Uterus (tissue), 4 donors: ENCODE measurements at places on chromosomes 5 and 9. TPM values are rescaled to one million over a fixed set of nuclear protein-coding genes. Genes with fewer than 3 reads are reported as not detected.

- DNase-seq, result peak; percentile 63
- no peak overlapping the region for H3K4me3 ChIP-seq
- H3K27me3 ChIP-seq, result no peaks in the 10 kb centered on the region
- H3K27ac ChIP-seq, result peak overlapping the region; percentile 77
Measured at GRCh38 chr9:33202552-33203201, 35.5 kb upstream of the B4GALT1 start.

GRCh38 chr9:94927048-94927761 lies 200.7 kb downstream of the AOPEP start:
- DNase-seq, result peak; percentile 18
- H3K27me3 ChIP-seq, result no peaks in the 10 kb centered on the region
- no peak overlapping the region for H3K4me3 ChIP-seq
- H3K27ac ChIP-seq, result peak overlapping the region; percentile 93

GRCh38 chr9:97602430-97602829 lies 30.7 kb downstream of the TSTD2 start:
- H3K4me3 ChIP-seq, result no peak overlapping the region
- H3K4me1 ChIP-seq, result no peaks in the 10 kb centered on the region
- no peak for DNase-seq
- no peaks in the 10 kb centered on the region for H3K27me3 ChIP-seq

- no peak overlapping the region for H3K4me3 ChIP-seq
- no peaks in the 10 kb centered on the region for H3K36me3 ChIP-seq
- DNase-seq, result no peak
- no peaks in the 10 kb centered on the region for H3K27me3 ChIP-seq
- H3K4me1 ChIP-seq, result no peaks in the 10 kb centered on the region
Measured at GRCh38 chr5:143481697-143482531, 78.4 kb upstream of the NR3C1 start.

DNA sequence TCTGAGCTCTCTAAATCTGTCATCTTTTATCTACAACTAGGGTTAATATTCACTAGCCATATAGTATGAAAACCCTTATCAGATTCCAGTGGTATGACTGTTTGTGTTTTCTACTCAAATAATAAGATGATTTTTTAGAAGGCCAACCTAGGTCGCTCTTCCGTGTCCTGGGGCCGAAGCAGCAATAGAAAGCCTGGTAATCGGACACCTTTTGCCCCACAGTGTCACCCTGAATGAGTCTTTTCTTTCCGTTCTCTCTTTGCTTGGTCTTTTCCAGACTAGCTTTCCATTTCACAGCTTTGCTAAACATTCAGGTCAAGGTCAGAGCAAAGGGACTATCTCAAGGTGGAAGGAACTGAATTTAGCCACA lies 243.3 kb upstream of the ANKRD55 start:
- peaks cover 7% of the 10 kb centered on the region for H3K4me1 ChIP-seq
- no peak overlapping the region for H3K4me3 ChIP-seq
- no peak for DNase-seq
- H3K27me3 ChIP-seq, result no peaks in the 10 kb centered on the region
- H3K36me3 ChIP-seq, result no peaks in the 10 kb centered on the region

DNA sequence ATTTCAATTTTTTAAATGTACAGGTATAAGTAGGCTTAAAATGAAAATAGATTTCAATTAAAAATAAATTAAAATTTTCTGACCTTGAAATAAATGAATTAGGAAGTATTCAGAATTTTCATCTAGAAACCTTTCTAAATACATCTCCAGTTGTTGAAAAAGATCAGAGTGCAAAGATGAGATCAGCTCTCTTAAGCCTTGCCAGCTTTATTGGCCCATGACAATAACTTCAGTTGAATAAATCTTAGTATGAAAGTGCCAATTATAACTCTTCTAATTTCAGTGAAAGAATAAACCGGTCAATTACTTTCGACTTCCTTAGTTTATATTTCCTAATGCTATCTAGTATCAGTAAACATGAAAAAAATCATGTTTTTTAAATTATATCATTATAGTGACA lies 117.4 kb downstream of the FBXL17 start:
- no peaks in the 10 kb centered on the region for H3K36me3 ChIP-seq
- no peaks in the 10 kb centered on the region for H3K4me1 ChIP-seq
- H3K27me3 ChIP-seq, result no peaks in the 10 kb centered on the region
- no peak for DNase-seq
- H3K4me3 ChIP-seq, result no peak overlapping the region
- H3K27ac ChIP-seq, result no peak overlapping the region

DNA sequence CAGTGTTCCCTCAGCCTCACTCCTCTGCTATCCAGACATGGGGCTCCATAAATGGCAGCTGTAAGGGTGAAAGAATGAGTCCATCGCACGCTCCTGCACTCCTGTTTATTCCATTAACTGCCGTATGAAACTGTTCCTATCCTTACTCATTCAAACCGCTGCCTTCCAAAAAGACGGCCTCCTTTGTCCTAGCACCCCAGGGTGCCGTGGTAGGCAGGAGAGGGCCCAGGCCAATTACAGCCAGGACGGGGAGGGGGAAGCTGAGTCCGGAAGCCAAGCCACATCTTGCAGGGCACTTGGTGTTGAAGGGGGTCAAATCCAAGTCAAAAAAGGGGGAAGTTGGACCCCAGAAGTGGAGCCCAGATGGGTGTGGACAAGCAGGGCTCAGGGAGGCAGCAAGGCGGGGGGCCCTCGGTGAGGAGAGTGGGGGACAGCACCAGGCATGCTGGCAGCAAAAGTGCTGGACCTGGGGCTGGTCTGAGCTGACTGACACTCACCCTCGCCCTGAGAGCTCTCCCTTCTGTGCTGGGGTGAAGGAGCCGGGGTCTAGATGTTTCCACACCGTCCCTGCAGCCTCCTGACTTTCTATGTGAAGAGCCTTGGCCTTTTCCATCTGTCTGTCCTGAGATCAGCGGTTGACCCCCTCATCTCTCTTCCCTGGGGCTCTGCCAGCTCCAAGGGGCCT lies 63.3 kb downstream of the COL23A1 start:
- no peak for DNase-seq
- H3K4me1 ChIP-seq, result no peaks in the 10 kb centered on the region
- no peaks in the 10 kb centered on the region for H3K27me3 ChIP-seq

DNA sequence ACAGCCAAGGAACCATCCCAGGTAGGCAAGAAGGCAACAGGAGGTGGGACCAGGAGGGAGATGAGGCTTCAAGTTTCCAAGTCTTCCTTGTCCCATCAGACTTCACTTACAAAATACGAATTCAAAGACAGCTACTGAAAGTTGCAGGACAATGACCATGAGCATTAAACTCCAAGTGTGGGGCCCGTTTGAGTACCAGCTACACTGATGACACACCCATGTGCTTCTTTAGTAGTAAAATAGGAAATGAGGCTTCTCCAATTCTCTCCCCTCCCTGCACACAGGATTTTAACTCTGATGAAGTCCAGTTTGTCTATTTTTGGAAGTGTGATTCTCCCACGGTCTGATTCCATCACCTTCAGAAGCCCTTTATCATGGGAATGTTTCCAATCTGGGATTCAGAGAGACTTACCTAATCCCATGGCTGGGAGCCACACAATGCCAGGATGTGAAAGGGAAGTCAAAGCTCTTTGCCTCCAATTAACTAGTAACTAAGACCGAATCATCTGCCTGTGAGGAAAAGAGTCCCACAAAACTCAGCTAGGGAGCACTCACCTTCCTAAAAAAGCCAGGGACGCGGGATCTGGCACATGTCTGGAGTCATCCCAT lies 222.8 kb upstream of the MSX2 start:
- DNase-seq, result no peak
- no peaks in the 10 kb centered on the region for H3K27me3 ChIP-seq
- H3K4me1 ChIP-seq, result no peaks in the 10 kb centered on the region
- H3K4me3 ChIP-seq, result no peak overlapping the region
- H3K36me3 ChIP-seq, result no peaks in the 10 kb centered on the region

GRCh38 chr5:116959843-116960242 lies 385.2 kb upstream of the SEMA6A start:
- no peak overlapping the region for H3K4me3 ChIP-seq
- H3K27ac ChIP-seq, result no peak overlapping the region
- no peak for DNase-seq
- no peaks in the 10 kb centered on the region for H3K36me3 ChIP-seq
- no peaks in the 10 kb centered on the region for H3K4me1 ChIP-seq
- no peaks in the 10 kb centered on the region for H3K27me3 ChIP-seq

DNA sequence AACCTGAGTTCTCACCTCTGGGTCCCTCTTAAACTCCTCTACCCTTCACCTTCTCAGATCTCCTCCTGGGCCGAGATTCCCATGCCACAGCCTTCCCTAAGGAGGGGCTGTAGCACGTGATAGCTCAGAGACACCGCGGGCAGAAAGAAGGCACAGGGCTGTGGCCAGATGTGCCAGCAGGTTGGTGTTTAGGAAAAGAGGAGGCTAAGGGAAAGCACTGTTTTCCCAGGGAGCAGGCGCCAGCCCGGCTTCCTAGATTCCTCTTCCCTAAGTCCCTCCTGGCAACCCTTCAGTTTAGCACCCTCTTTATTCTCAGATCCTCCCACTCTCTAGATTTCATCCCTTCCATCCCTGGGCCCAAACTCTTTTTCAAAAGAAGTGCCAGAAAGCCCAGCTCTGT lies 59.4 kb upstream of the CCNG1 start:
- H3K4me1 ChIP-seq, result no peaks in the 10 kb centered on the region
- DNase-seq, result no peak
- no peaks in the 10 kb centered on the region for H3K36me3 ChIP-seq
- no peaks in the 10 kb centered on the region for H3K27me3 ChIP-seq

DNA sequence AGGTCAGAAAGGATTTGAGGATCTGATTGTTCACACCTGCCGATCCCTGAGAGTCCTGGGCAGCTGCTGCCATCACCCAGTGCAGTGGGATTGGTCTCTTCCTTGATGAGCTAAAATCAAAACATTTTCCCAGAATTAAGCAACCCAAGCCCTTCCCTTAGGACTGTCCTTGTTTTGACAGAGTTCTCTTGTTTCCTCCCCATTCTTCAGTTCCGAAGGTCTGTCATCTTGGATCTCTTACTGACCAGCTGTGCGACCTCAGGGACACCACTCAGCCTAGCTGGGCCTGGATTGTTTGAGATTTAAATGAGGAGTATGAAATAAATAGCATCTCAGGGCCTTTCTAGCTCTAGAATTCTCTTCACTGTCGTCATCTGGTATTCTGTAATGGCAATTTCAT lies 90.3 kb upstream of the IQGAP2 start:
- no peaks in the 10 kb centered on the region for H3K27me3 ChIP-seq
- H3K36me3 ChIP-seq, result no peaks in the 10 kb centered on the region
- H3K27ac ChIP-seq, result no peak overlapping the region
- H3K4me3 ChIP-seq, result no peak overlapping the region
- no peak for DNase-seq

DNA sequence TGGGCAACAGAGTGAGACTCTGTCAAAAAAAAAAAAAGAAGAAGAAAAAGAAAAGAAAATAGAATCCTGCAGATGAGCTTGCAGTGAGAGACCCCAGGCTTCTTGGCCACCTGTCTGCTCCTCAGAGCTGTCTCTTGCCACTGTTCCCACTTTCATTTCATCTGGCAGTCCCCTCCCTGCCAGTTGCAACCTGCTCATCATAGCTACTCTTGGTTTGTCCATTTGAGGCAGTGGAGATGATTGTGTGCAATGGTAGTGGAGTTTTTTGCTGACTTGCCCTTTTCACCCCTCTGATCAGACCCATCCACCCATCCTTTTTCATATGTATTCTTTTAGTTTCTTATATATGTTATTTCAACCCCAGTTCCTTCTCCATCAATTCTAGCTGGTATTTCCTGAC lies 28.7 kb downstream of the ANKRD33B start:
- no peaks in the 10 kb centered on the region for H3K36me3 ChIP-seq
- no peaks in the 10 kb centered on the region for H3K27me3 ChIP-seq
- no peak overlapping the region for H3K27ac ChIP-seq
- no peak overlapping the region for H3K4me3 ChIP-seq
- peaks cover 9% of the 10 kb centered on the region for H3K4me1 ChIP-seq
- DNase-seq, result no peak

DNA sequence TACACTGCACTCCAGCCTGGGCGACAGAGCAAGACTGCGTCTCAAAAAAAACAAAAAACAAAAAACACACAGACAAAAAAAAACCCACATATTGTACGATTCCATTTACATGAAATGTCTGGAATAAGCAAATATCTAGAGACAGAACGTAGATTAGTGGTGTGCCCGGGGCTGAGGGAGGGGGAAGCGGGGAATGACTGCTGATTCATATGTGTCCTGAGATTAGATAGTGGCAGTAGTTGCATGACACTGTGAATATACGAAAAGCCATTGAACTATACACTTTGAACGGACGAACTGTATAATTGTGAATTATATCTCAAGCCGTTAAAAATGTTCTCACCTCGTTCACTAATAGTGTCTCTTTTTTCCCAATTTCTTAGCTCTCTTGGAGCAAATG lies 23.9 kb downstream of the FGF1 start:
- H3K36me3 ChIP-seq, result no peaks in the 10 kb centered on the region
- no peak overlapping the region for H3K4me3 ChIP-seq
- H3K27ac ChIP-seq, result no peak overlapping the region

DNA sequence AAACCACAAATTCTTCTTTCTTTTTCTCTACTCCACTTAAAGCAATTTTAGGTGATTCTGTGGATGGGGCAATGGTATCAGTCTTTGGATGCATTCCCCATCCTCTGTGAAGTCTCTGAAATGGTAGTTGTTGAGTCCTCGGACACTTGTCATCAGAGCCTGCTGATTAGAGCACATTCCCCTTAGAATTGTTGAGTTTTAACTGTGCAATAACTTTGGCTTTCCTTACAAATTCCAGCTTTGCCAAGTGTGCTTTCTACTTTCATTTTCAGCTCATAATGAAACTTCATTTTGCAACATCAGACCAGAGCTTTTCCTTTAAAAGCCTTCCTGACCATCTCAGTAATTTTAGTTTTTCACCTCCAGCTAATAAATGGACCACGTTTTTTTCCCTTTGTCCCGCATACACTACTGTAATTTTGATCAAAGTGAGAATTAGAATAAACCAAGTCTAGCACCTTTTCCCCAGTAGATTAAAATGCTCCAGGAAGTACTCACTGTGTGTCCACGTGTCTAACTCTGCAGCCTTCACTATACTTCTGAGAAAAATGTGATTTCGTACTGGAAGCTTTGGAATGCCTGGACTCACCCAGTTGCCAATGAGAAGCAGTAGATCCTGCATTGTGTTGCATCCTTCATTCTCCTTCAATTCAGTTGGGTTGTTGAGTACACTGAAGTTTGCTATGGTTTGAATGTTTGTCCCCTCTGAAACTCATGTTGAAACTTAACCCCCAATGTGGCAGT lies 135.6 kb downstream of the NTRK2 start:
- H3K4me1 ChIP-seq, result no peaks in the 10 kb centered on the region
- no peak overlapping the region for H3K4me3 ChIP-seq
- no peak for DNase-seq

DNA sequence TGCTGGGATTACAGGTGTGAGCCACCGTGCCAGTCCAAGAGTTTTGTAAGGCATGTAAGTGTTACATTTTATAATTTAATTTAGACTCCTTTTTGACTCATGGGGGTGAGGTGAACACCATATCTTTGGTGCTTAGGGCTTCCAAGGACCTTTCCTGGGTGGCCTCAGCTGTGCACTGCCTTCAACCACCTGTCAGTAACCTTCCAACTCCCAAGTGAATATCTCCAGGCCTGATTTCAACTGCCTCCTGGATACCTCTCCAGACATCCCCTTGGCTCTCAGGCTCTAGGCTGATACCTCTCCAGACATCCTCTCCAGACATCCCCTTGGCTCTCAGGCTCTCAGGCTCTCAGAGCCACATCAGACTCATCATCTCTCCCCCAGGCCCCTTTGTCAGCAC lies 30.9 kb upstream of the TTLL11 start:
- DNase-seq, result no peak
- no peak overlapping the region for H3K27ac ChIP-seq
- H3K4me1 ChIP-seq, result no peaks in the 10 kb centered on the region
- H3K27me3 ChIP-seq, result no peaks in the 10 kb centered on the region

Gene DPYSL3
- total RNA-seq, result 162 TPM

Gene PCDHA10
- total RNA-seq, result 3.1 TPM

Gene DND1
- 0.28 TPM for total RNA-seq

Gene CCDC180
- total RNA-seq, result 9.2 TPM

Gene SPATA31A1
- not detected for total RNA-seq

Gene IFNA7
- total RNA-seq, result not detected

Gene PCDHB8
- total RNA-seq, result 4.0 TPM

Gene TAS2R1
- not detected for total RNA-seq
